ENCODE measurements at places on chromosomes 11 and 22.

DNA sequence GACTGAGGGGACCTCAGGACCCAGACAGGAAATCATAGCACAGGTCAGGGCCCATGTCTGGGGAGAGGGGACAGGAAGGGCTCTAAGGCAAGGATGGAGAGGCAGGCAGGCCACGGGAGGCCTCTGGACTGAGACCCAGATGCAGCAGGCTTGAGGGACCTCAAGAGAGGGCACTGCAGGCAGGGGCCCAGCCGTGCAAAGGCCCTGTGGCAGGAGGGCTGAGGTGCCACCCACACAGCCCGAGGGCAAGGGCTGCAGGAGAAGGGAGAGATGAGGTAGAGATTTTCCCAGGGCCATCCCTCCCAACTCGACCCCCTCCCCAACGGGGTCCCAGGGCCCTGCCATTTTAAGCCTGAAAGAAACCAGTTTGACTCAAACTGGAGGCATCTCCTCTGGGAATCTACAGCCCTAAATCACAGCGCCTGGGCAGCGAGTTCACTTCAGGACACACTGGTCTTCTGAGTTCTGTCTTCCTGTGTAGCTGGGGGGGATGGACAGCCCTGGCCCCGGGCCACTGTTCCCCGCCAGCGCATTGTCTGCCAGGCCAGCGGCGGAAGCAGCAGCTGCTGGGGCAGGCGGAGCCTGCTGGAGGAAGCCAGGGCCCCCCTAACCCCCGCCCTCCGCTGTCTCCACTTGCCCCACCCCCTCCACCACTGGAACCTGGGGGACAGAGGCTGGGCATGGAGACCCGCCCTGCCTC lies 20.3 kb upstream of the WNT7B start:
- DNase-seq, result no peak

GRCh38 chr11:128493570-128493965 lies 93.8 kb downstream of the ETS1 start:
- no peak for DNase-seq

- DNase-seq, result no peak
Observed at GRCh38 chr11:60924906-60925853, 920 bp downstream of the TMEM132A start.

- no peak for DNase-seq
Observed at GRCh38 chr22:30947173-30947815, 21.3 kb downstream of the MORC2 start.

- no peak for DNase-seq
Observed at GRCh38 chr11:19433367-19433766, 192.6 kb upstream of the E2F8 start.

DNA sequence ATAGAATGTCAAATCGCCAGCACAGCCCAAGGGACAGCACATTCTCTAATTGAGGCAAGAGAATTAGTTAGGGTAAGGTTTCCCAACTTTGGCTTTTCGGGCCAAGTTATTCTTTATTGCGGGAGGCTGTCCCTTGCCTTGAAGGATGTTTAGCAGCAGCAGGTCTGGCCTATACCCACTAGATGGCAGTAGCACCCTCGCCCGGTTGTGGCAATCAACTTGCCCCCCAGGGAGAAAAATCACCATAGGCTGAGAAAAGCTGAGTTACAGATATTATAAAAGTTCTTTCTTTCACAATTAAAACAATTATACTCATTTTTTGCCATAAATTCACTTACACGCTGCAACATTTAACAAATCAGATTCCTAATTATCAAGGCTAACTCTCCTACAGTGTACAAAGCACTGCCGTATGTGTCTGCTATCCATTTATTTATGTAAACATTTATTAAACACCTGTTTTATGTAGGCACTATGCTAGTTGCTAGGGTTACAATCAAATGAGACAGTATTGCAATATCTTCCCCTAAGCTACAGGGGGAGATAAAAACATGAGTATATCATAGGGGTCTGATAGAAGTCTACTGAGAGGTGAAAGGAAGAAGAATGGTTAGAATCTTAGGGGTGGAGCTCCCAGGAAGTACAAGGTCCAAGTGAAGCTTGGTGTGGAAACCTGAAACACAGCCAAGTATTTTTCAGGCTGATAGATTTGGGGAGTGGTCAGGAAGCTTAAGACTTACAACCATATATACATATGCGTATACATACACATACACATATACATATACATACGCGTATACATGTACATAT lies 452.3 kb downstream of the RAB38 start:
- DNase-seq, result peak; percentile 11

DNA sequence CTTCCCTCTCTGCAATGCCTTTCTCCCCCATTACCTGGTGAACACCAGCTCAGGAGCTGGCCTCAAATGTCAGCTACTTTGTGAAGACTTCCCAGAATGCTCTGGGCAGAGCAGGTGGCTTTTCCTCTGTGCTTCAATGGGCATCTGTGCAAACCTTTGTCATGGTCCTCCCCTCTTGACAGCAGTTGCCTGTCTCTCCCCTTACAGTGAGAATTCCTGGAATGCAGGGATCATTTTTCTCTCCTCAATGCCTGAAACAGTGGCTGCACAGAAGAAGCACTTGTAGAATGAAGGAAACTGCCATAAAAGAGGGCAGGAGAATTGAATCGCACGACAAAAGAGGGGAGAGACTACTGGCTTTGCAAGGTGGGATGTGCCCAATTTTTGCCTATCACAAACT lies 92.8 kb upstream of the NARS2 start:
- DNase-seq, result no peak

GRCh38 chr11:16945671-16946469 lies 68.3 kb downstream of the PLEKHA7 start:
- DNase-seq, result peak; percentile 45

DNA sequence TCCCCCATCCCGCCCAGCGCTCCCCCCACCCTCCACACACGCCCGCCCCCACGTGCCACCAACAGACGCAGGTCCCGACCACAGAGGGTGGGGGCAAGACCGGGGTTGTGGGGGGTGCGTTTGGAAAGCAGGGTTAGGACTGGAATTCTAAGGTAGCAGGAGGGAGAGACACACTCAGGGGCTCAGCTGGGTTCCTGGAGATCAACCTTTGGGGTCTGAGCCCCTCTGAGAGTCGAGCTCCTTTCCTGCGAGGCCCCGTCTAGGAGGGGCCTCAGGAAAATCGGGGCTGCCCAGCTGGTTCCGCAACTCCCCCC lies 429 bp downstream of the PGGHG start:
- DNase-seq, result no peak

DNA sequence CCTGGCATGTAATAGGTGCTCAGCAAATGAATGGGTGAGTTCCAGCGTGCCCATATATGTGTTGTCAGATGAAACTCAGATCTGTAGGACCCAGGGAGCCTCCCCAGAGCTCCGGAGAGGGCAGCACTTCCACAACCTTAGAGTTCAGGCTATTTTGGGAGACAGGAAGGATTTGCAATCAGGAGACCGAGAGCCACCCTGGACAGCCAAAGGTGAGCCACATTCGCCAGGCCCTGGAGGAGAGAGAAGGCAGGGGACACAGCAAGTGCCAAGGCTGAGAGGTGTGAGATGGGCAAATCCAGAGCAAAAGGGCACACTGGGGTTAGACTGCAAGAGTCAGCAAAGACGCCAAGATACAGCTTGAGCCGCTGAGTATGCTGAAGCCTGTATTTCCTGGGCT lies 66.4 kb downstream of the CD82 start:
- DNase-seq, result peak; percentile 2

GRCh38 chr22:49417326-49417725 lies 410.3 kb downstream of the BRD1 start:
- DNase-seq, result no peak

DNA sequence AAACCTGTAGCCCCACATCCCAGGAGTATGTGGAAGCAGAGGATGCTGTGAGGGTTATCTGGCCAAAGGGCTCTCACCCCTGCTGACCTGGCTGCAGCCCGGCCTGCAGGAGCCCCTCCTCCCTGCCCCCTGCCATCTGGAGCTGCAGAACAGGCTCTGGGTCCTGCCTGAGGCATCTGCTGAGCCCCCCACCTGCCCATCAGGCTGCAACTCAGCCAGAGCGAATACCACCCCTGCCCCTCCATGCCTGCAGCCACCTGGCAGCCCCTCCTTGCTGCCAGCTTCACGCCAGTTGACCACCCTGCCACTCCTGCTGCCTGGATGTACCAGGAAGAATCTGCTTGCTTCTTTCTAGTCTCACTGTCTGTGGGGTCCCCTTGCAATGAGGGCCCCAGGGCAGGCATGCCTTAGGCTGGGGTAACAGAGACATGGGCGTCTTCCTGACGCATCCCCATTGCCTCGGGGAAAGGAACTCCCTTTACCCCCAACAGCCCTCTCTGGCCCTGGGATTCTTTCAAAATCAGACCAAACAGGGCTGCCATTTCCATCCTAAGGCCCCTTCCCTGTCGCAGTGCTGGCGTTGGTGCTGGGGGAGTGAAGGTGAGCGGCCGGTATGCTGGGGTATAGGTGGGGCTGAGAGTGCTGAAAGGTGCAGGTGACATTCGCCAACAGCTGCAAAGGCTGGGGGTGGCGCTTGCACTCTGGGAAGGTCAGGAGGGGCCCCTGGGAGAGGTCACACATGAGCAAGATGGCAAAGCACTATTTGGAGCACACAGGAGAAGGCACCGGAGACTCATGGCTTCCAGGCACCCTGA lies 1334.6 kb downstream of the TBC1D22A start:
- no peak for DNase-seq

- DNase-seq, result no peak
Observed at GRCh38 chr11:109001585-109001984, 336.7 kb downstream of the DDX10 start.

- no peak for DNase-seq
Observed at GRCh38 chr22:33112580-33112979, 54.4 kb upstream of the SYN3 start.

DNA sequence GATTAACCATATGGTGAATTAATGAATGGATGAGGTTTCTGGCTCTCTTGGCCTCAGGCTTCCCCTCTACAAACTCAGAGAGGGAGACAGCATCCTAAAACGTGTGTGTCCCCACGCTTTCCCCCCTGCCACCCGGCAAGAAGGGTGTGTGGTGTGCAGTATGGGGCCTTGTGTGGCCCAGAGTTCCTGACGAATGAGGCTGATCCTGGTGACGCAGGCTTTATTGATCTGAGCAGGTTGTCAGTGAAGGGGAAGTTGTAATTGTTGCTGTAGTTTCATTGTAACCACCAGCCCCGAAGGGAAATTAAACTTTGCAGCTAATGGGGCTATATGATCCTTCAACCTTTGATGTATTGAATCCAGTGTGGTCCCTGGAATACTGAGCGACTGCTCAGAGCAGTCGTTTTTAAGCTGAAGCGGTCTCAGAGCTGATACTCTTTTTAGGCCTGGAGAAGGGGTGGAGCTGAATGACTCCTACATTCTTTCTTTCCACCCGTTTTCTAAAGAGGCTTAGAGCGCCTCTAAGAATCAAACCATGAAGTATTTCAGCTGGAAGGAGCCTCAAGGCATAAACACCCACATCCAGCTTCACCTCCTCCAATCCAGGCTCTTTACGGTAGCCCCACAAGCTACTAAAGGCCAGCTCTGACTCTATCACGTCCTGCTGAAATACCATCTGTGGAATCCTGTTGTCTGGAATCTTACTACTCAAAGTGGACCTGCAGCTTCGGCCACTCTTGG lies 284.7 kb downstream of the MIAT start:
- DNase-seq, result no peak

DNA sequence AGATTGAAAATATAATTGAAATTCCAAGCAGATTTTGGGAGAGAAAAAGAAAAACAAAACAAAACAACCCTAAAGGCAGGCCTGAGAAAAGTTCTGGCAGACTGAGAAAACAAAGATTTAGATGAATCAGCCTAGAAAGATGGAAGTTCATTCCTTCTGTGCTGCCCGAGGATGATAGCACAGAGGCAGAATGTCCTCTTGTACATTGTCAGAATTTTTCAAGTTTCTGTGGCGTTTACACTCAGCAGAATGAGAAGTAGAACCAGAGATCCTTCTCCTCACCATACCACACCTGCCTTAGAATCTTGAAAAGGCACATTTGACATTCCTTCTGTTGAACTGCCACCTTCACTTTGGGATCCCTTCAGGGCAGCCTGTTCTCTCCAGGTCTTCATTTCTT lies 62.5 kb upstream of the IZUMO1R start:
- DNase-seq, result no peak

DNA sequence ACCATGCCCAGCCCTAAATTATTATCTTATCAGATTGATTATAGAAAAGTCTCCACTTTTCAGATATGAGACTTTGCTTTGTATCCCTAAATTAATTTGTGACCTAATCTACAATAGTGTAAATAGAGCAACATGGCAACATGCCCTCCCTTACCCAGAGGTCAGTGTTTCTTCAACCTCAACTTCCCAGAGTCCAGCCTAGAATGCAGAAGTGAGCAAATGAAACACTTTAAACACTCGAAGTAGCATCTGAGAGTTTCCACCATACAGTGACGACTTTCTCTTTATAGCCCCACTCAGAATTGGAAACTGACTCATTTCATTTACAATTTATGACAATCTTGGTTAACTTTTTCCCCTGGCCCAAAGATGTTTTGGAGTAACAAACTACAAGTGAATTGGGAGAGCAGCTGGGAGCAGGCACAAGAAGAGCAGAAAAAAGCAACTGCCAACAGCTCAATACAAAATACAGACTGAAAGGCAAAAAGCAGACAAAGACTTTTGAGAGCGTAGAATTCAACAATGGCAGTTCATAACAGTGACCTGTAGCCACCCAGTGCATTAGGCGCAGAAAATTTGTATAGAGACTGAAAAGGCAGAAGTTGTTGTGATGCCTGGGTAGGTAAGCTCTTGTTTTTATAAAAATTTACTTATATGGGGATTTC lies 10.1 kb upstream of the BLID start:
- DNase-seq, result no peak

DNA sequence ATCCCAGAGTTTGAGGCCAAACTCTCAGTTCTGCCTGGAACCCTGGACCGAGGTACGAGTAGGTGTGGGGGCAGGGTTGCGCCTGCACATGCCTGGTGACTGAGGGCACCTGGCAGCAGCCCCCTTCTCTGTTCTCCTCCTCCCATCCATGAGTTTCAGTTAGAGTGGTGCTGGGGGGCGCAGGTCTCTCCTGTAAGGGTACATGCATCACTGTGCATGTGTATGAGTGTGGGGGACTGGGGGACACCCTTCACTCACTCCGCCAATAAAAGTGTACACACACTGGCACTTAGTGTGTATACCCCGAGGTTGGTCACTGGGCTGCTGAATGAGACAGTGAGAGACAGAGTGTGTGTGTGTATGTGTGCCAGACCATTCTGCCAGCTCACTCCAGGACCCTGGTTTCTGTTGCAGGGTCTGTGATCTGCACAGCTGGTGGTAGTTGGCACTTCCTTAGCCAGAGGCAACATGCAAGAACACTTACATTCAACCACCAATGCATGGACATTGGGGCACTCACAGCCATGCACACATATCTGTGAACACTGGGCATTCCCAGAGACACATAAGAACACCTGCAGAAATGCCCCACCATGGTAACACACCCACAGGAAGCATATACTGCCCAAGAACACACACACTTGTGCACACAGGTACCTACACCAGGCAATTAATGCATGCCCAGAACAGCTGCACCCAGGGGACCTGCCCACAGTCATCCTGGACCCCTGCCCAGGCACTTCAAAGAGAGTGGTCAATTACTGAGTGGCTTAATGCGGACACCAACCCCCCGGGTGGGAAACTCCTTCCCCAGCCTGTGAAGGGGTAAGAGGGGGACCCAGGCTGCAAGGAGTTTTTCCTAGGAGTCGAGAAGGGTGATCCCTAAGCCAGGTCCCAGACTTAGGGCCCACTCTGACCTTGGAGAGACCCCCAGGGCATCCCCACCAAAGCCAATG lies 1.2 kb upstream of the NRXN2 start:
- no peak for DNase-seq

- no peak for DNase-seq
Observed at GRCh38 chr11:73188301-73188700, 29.8 kb upstream of the P2RY2 start.

- no peak for DNase-seq
Observed at GRCh38 chr11:93591247-93591898, 48.2 kb upstream of the SMCO4 start.
